ENCODE measurements at places on chromosomes 5 and 9.

GRCh38 chr9:81474125-81474524, 215.2 kb downstream of the TLE1 start:
- peaks cover 10% of the 10 kb centered on the region for H3K27me3 ChIP-seq
- no peaks in the 10 kb centered on the region for H3K36me3 ChIP-seq
- no peak overlapping the region for H3K4me3 ChIP-seq

DNA sequence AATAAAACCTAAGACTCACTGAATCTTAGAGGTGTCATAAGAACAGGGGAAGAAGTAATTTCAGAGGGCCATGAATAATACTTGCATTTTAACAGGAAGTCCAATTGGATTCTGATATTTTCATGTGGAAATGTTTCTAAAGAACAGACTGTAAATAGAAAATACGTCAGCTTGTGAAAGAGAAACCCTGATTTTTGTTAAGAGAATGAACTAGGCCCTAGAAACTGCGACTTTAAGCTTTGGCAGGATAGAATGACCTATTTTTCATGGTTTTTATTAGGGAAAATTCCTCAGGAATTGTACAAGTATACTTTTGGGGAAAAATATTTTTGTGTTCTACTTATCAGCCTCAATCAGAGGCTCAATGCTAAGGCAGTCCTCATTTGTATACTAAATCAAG, 215.5 kb upstream of the ACTBL2 start:
- no peaks in the 10 kb centered on the region for H3K4me1 ChIP-seq
- no peak overlapping the region for H3K27ac ChIP-seq
- no peak for ATAC-seq
- H3K27me3 ChIP-seq: no peaks in the 10 kb centered on the region
- H3K36me3 ChIP-seq: no peaks in the 10 kb centered on the region

- H3K4me1 ChIP-seq: no peaks in the 10 kb centered on the region
- H3K27me3 ChIP-seq: no peaks in the 10 kb centered on the region
- ATAC-seq: no peak
- H3K27ac ChIP-seq: no peak overlapping the region
These were observed 115.7 kb downstream of the PAPPA start for GRCh38 chr9:116269250-116269649.

- peak overlapping the region; percentile 57 for H3K4me3 ChIP-seq
- H3K27ac ChIP-seq: no peak overlapping the region
- H3K36me3 ChIP-seq: no peaks in the 10 kb centered on the region
- peaks cover 16% of the 10 kb centered on the region for H3K4me1 ChIP-seq
These were observed 8.2 kb downstream of the UNC5A start for GRCh38 chr5:176818391-176819098.

DNA sequence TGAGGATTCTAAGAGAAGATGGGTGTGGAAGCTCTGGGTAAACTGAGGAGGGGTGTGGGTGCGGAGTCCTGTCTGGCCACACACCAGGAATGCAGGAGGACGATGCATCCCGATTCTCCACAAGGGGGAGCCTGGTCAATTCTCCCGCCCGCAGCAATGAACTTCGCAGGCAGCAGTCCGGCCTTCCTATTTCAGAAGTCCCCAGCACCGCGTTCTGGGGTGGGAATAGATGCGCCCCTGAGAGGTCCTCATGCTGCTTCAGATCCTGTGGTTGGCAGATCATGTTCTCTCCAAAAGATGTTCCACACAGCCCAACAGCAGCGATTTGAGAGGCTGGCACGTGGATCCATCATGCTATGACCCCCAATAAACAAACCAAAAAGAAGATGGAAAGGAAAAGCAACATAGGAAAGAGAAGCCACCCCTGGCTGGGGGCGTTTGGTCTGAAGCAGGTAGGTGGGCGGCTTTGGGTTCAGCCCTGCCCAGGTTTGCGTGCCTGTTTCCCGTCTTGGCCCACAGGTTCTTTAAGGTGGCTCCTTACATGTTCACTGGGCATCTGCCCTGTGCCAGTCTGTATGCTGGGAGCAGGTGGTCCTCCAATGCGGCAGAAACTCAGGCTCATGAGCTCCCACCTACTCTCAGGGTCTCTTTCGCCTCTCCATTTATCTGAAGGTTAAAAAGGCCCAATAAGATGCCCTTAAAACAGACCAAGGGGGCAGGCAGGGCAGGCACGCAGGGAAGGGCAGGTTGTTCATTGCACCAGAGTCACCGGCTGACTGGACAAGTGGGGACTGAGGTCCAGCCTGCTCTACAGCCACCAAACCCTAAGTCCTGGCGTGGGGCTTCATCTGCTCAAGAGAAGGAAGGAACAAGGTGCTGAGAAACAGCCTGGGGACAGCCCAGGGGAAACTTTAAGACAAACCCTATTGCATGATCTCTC, 171.6 kb downstream of the PAX5 start:
- H3K4me1 ChIP-seq: peaks cover 77% of the 10 kb centered on the region
- H3K27ac ChIP-seq: peak overlapping the region; percentile 60

GRCh38 chr9:801399-802071, 40.0 kb upstream of the DMRT1 start:
- no peak overlapping the region for H3K27ac ChIP-seq
- no peaks in the 10 kb centered on the region for H3K4me1 ChIP-seq
- H3K4me3 ChIP-seq: no peak overlapping the region

GRCh38 chr9:127203681-127204327, 60.8 kb upstream of the GARNL3 start:
- no peak overlapping the region for H3K27ac ChIP-seq
- no peak for ATAC-seq
- H3K4me3 ChIP-seq: no peak overlapping the region

GRCh38 chr5:172664018-172664417, 23.0 kb downstream of the NEURL1B start:
- no peak overlapping the region for H3K4me3 ChIP-seq
- H3K27ac ChIP-seq: no peak overlapping the region
- no peaks in the 10 kb centered on the region for H3K36me3 ChIP-seq
- no peaks in the 10 kb centered on the region for H3K4me1 ChIP-seq

DNA sequence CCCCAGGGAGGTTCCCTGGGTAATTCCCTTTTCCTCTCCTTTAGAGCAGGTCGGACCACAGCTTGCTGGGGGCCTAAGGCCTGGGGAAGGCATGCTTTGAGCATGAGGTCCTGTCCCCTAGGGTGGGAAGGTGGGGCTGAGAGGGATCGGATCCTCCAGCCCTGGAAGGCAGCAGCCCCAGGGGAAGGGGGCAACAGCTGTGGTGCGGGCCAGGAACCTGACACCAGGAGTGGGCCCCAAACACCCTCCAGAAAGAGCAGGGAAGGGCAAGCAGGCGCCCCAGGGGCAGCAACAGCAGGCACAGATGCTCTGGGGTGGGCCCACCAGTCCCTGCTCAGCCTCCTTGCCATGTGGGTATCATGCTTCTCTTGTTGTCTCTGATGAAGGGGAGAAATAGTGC, 3.2 kb upstream of the CORO2A start:
- peaks cover 10% of the 10 kb centered on the region for H3K4me1 ChIP-seq
- no peak for ATAC-seq
- H3K27ac ChIP-seq: no peak overlapping the region
- no peaks in the 10 kb centered on the region for H3K36me3 ChIP-seq
- no peak overlapping the region for H3K4me3 ChIP-seq
- H3K27me3 ChIP-seq: no peaks in the 10 kb centered on the region

DNA sequence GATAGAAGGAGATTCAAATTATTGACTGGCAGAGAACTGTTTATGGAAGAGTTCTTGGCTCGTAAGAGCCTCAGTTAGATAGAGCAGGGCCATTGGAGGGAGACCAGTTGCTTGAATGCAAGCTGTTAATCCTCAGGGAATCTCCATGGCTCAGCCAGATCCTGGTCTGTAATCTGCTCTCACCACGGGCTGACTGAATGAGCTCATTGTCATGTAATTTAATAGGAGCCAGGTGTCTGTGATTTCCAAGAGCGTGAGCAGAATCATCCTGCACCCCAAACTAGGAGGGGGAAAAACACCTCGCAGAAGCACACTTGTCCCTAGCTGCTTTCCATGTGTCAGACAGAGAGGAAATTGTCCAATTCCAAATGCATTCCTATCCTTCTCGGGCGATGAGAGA, 19.1 kb upstream of the KCNMB1 start:
- peaks cover 12% of the 10 kb centered on the region for H3K27me3 ChIP-seq
- no peaks in the 10 kb centered on the region for H3K36me3 ChIP-seq
- H3K4me3 ChIP-seq: no peak overlapping the region
- no peak overlapping the region for H3K27ac ChIP-seq

DNA sequence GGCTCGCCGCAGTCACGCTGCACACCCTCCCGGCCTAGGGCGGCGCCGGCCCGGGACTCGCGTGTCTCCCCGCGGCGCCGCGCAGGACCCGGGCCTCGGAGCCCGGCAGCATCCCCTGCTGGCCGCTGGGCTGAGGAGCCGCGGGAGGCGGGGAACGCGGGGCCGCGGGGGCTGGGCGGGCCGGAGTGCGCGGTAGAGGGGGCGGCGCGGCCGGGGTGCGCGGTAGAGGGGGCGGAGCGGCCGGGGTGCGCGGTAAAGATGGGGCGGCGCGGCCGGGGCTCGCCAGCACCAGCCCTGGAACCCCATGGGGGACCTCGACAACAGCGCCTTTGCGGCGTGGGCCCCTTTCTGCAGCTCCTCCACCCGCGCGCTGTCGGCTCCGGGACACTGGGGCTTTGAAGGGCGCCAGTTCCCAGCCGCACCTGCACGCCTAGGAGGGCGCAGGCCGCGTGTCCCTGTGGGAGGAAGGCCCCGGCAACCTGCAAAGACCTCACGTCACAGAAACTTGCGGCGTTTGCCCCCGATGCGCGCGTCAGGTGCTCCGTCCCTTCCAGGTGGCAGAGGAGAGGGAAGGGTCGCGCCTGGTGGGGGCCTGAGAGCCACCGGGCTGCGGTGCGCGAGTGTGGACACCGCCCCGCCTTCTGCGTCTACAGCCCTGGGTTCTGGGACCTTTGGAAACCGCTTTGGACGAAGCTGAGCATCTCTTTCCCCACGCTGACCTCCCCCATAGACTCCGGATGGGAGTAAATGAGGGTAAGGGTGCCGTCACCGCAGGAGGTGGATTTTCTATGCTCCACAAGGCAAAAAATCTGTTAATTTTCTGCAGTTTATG, 49.6 kb downstream of the NSUN2 start:
- H3K4me1 ChIP-seq: peaks cover 6% of the 10 kb centered on the region
- ATAC-seq: peak; percentile 72
- H3K4me3 ChIP-seq: peak overlapping the region; percentile 65
- peaks cover 57% of the 10 kb centered on the region for H3K27me3 ChIP-seq
- H3K27ac ChIP-seq: no peak overlapping the region

- ATAC-seq: no peak
- peaks cover 7% of the 10 kb centered on the region for H3K36me3 ChIP-seq
- H3K4me3 ChIP-seq: no peak overlapping the region
- H3K27ac ChIP-seq: peak overlapping the region; percentile 47
- H3K4me1 ChIP-seq: peaks cover 12% of the 10 kb centered on the region
- no peaks in the 10 kb centered on the region for H3K27me3 ChIP-seq
These were observed 101.8 kb upstream of the MAST4 start for GRCh38 chr5:66494437-66494836.

- H3K4me1 ChIP-seq: no peaks in the 10 kb centered on the region
- H3K27ac ChIP-seq: no peak overlapping the region
- no peaks in the 10 kb centered on the region for H3K27me3 ChIP-seq
- ATAC-seq: no peak
- H3K36me3 ChIP-seq: no peaks in the 10 kb centered on the region
These were observed 367.7 kb upstream of the PRR16 start for GRCh38 chr5:120096413-120096812.

DNA sequence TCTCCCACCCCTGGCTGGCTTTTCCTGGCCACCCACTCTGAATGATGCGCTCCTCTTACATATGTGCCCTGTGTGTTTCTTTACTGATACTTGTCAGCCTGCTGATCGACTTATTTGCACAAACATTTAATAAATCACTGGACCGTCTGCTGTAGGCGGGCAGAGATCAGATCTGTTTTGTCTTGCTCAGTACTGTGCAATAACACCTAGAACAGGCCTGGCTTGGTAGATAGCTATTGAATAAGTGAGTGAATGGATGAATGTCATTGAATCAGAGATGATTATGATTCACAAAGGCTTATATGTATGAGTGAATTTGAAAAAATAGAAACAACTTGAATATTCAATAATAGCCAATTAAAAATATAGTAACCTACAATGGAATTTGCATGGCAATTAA, 165.1 kb downstream of the RGS3 start:
- no peak overlapping the region for H3K27ac ChIP-seq
- no peak overlapping the region for H3K4me3 ChIP-seq
- peaks cover 24% of the 10 kb centered on the region for H3K4me1 ChIP-seq
- peaks cover 18% of the 10 kb centered on the region for H3K27me3 ChIP-seq

GRCh38 chr5:149410071-149410470, 31.0 kb upstream of the IL17B start:
- H3K36me3 ChIP-seq: no peaks in the 10 kb centered on the region
- H3K27ac ChIP-seq: no peak overlapping the region
- no peaks in the 10 kb centered on the region for H3K4me1 ChIP-seq
- no peak for ATAC-seq
- H3K27me3 ChIP-seq: peaks cover 20% of the 10 kb centered on the region

- no peak overlapping the region for H3K4me3 ChIP-seq
- peaks cover 7% of the 10 kb centered on the region for H3K4me1 ChIP-seq
- H3K27ac ChIP-seq: no peak overlapping the region
- ATAC-seq: no peak
- H3K36me3 ChIP-seq: peaks cover 4% of the 10 kb centered on the region
These were observed 265.2 kb downstream of the SYK start for GRCh38 chr9:91066856-91067255.

GRCh38 chr5:150321784-150322183, 19.1 kb upstream of the ARSI start:
- H3K4me1 ChIP-seq: no peaks in the 10 kb centered on the region
- no peaks in the 10 kb centered on the region for H3K36me3 ChIP-seq
- H3K27ac ChIP-seq: no peak overlapping the region
- ATAC-seq: no peak
- H3K27me3 ChIP-seq: peaks cover 19% of the 10 kb centered on the region

DNA sequence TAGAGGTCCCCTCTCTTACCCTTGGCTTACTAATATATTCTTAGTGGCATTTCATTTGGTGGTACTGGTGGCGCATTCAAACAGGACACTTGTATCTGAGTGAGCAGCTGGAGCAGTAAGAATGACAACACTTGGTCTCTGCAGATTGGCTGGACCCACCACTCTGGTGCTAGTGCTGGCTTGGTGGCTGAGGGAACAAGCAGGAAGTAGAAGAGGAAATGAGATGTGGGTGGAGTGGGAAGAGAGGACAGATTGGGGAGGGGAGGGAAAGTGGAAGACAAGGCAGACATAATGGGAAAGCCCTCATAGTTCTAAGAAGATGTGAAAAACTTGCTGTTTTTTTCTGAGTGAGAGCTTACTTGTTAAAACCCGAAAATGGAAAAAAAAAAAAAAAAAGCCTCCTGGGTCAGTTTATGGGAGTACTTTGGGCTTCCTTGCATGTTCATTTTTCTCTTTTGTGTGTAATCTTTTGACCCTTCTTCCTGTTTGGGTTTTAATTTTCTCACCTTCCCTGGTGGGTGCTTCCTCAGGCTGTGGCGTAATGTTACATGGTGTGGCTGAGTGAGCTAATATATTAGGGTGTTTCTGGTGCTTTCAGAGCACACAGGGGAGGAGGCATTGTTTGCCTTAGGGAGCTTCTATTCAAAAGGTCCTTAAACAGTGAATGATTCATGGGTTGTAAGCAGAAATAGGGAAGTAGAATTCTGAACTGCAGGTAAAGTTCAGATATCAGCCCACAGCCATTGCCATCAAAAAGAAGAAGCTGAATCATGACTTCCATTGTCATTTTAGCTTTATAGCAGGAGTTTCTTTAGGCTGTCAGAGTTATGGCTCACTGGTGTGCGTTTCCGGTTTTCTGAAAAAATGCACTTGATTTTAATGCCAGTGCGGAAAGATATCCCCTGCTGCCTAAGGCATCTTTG, 52.3 kb downstream of the TLE4 start:
- H3K4me1 ChIP-seq: peaks cover 49% of the 10 kb centered on the region
- peak overlapping the region; percentile 65 for H3K27ac ChIP-seq
- peak overlapping the region; percentile 54 for H3K4me3 ChIP-seq
- no peaks in the 10 kb centered on the region for H3K27me3 ChIP-seq

- H3K27me3 ChIP-seq: no peaks in the 10 kb centered on the region
- peak; percentile 93 for ATAC-seq
- H3K27ac ChIP-seq: peak within 1 kb of the TSS; percentile 82
- peaks cover 11% of the 10 kb centered on the region for H3K36me3 ChIP-seq
- H3K4me1 ChIP-seq: peaks cover 50% of the 10 kb centered on the region
These were observed at the start of the genes HDAC3 and RELL2 for GRCh38 chr5:141636413-141637122. Gene HDAC3 (minus strand): TSS chr5:141636849. CDS start chr5:141636790, 59 bp downstream. Gene RELL2 (plus strand): TSS chr5:141636997. CDS start chr5:141638226, 1,229 bp downstream.

All from stimulated activated memory B cell treated with anti-CD40 and anti-IgM and Interleukin-4, amounts not matched to agents 10 μg/mL and 1 μg/mL and 100 μg/mL, for 72 hours (primary cell).